Lung microvascular endothelial cell (primary cell): ENCODE measurements at places on chromosomes 4 and X. TPM values are rescaled to one million over a fixed set of nuclear protein-coding genes. Genes with fewer than 3 reads are reported as not detected.
A peak's percentile ranks its signal among the peaks of the same experiment; 100 is the strongest.

DNA sequence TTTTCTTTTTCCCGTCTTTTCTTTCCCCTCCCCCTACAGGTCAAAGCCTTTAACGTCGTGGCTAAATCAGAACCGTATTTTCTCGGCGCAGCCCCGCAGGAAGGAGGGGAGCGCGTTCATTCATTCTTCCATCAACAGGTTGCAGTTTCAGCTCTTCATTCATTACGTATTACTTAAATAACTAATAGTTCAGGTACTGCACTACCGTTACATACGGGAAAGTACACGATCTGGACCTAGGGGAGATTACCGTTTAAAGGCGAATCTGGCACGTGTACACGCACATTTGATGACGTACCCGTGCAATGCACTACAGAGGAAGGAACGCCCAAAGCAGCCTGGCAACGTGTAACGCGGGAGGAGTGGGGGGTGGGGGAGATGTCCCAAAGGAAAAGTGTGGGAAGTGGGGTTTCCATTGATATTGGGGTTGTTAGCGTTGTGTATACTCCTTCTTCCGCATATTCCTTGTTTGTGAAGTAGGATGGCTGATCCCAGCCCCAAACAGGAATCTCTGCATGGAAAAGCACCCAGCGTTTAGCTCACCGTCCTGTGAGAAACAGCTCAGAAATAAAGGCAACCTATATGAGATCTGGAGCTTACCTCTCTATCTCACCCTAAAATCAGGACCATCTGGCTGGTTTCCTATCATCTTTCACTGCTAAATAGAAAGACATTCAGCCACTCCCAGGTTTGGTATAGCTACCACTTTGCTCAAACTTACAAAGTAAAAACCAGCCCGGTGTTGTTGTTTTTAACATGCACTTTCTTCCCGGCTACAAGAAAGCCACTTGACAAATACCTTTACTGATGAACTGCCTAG, 585 bp upstream of the SEC24D start:
- DNase-seq: peak; percentile 70

- no peak for DNase-seq
These were observed 12.5 kb downstream of the OGT start for GRCh38 chrX:71545364-71545763.

GRCh38 chr4:22203711-22204011, 255.1 kb upstream of the KCNIP4 start:
- no peak for DNase-seq

DNA sequence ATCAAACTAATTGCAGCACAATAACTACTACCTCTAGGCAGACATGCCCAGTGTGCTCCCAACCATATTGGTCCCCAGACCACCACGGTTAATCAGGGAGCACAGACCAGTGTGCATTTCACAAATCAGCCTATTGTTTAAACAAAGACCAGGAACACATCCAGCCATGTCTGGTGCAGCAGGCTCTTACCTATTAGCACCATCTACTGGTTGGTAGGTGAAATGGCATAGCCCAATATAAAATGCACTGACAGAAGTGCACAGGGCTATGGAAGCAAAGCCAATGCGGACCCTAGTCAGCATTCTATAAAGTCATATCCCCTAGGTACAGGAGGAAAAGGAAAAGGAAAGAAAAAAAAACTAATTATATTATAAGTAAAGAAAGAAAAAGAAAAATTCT, 15.5 kb upstream of the CYLC1 start:
- DNase-seq: peak; percentile 55

- DNase-seq: no peak
These were observed 35.9 kb downstream of the WDR1 start for GRCh38 chr4:10080589-10081217.

- no peak for DNase-seq
These were observed 125.8 kb downstream of the HMX1 start for GRCh38 chr4:8745826-8746225.

GRCh38 chrX:30270639-30271038, 23.7 kb downstream of the MAGEB1 start:
- DNase-seq: no peak

The SLIT2 gene
- 0.40 and 0.44 TPM in 2 replicates for total RNA-seq

- DNase-seq: no peak
These were observed 15.1 kb upstream of the INTS6L start for GRCh38 chrX:135505351-135505750.

The UGT2B11 gene
- total RNA-seq: not detected in 2 replicates

The NEIL3 gene
- 1.2 and 2.4 TPM in 2 replicates for total RNA-seq

The GAGE1 gene
- total RNA-seq: not detected in 2 replicates

The NXF2 gene
- total RNA-seq: not detected in 2 replicates

DNA sequence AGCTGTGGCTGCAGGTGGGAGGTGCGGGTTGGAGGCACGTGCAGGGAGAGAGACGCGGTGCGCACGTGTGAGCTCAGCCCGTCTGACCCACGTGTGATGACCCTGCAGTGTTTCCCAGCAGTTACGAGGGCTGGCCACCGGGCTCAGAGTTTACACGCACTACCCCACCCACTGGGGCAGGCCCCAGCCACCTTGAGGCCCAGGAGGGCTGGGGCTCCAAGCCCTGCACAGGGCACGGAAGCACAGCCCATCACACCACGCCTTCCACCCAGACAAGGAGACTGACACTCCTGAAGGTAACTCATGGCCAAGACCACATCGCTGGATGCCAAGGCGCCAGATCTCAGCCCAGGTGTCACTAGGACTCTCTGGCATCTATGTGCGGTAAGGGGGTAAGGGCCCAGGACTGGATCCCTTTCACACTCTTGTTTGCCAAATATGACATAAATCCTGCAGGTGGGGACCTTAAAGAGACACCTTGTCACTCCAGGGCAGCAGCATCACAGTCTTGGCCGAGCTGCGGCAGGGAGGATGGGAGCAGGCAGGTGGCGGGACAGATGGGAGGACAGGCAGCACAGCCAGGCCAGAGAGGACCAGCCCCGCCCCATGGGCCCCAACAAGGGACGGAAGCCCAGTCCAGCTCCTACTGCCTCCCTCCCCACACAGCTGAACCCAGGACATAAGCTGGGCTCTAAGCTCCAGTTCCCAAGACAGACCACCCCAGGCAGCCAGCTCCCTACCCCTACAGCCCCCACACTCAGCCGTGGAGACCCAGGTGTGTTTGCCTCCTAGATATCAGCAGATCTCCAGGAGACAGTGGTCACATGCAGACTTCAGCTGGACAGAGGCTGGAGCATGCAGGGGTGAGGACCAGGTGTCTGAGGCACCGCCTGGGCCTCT, 56.8 kb downstream of the ZFYVE28 start:
- no peak for DNase-seq

The MAGEA6 gene
- not detected in 2 replicates for total RNA-seq

The ANXA10 gene
- total RNA-seq: 0.99 TPM in 1 of 2 replicates, not detected in the other

GRCh38 chr4:111991797-111992196, 153.5 kb upstream of the FAM241A start:
- no peak for DNase-seq

GRCh38 chrX:93422693-93423092, 250.7 kb downstream of the NAP1L3 start:
- peak; percentile 48 for DNase-seq

DNA sequence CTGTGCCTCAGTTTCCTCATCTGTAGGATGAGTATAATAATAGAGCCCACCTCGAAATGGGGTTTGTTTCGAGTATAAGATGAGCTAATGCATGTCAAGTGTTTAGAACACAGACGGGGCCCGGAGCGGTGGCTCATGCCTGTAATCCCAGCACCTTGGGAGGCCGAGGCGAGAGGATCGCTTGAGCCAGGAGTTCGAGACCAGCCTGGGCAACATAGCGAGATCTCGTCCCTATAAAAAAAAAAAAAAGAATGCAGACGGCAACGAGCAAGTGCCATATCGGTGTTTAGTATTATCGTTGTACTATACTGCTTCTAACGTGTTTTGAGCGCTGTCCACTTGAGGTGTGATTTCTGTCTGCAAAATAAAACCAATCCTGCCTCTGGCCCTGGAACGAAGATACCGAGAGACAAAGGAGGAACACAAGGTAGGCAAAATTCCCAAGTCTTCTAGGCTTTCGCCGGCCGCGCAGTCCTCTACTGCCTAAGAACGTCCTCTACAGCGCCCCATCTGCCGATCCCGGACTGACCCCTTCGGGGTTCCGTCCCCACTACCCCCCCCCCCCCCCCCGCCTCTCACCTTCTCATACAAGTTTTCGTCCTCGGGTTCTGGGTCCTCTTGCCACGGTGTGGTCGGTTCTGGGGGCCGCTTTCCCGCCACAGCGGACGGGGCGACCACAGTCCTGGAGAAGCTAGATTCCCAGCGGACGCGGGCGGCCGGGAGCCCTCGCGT, 442 bp downstream of the NDUFB11 start:
- DNase-seq: peak; percentile 51

DNA sequence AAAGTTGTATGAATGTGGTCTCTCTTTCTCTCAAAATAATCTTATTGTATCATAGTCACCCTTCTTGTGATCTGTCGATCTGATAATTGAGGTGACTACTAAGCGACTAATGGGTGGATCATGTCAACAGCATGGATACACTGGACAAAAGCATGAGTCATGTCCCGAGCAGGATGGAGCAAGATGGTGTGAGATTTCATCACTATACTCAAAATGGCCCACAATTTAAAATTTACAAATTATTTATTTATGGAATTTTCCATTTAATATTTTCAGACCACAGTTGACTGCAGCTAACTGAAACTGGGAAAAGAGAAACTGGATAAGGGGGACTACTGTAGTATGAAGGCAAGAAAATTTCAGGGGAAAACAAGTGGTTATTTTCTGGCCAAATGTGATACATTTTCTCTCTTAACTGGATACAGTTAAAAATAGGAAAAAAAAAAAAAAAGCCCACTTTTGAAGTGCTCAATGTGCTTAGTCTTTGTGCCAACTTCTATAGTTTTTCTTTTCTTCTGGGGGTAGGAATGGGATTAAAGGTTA, 25.3 kb downstream of the FAM241A start:
- DNase-seq: peak; percentile 86

GRCh38 chr4:7324651-7325121, 110.0 kb downstream of the PSAPL1 start:
- no peak for DNase-seq

GRCh38 chr4:85895755-85896154, 420.8 kb downstream of the ARHGAP24 start:
- no peak for DNase-seq

The CWH43 gene
- not detected in 2 replicates for total RNA-seq

DNA sequence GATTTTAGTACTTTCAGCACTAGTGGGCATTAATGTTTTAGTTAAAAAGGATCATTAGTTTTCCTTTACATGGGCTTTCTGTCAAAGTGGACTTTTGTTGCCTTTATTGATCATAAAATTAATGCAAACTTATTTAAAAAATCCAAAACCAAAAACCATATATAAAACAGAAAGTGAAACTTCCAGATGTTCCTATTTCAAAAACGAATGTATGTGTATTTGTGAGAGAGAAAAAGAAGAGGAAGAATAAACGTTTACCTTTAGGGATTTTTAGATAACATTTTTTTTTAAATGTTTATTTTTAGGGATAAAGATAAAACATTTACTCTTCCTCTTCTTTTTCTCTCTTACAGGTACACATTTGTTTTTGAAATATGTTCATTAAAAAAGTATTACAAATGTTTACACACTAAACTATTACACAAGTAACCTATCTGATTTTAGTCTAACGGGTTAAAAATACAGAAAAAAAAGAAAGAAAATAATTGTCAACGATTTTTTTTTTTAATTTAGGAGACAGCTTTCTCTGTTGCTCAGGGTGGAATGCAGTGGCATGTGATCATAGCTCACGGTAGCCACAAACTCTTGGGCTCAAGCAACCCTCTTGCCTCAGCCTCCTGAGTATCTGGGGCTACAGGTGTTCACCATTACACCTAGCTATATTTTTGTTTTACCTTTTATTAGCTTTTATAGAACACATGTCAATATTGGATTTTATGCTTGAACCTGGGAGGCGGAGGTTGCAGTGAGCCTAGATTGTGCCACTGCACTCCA, 16.8 kb upstream of the COX18 start:
- DNase-seq: no peak

- no peak for DNase-seq
These were observed 49.9 kb upstream of the ADAD1 start for GRCh38 chr4:122328893-122329292.

GRCh38 chr4:75940692-75941253, at the start of gene NAAA:
TSS of gene NAAA (minus strand) at chr4:75941013. CDS start at chr4:75940949, 64 bp downstream.
- DNase-seq: peak; percentile 83

The MAOA gene
- total RNA-seq: 114 and 125 TPM in 2 replicates

DNA sequence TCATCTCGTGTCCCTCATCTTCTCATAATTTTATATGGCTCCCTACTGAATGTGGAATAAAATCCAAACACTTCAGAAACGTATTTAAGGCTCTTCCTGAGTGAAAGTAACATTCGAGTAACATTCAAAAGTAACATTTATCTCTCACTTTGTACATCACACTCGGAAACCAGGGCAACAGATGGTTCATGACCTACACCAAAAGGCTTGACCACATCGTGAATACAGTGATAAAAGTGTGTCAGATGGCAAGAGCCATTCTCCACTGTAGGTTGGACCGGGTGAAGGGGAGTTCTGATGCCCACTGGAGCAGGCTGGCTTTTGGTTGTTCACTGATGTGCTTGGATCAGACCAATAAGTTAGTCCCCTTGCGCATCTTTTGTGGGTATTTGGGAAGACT, 5.6 kb upstream of the LIMCH1 start:
- peak; percentile 87 for DNase-seq

The DRP2 gene
- 0.22 TPM in 1 of 2 replicates, not detected in the other for total RNA-seq

The UGT2B10 gene
- total RNA-seq: not detected in 2 replicates

DNA sequence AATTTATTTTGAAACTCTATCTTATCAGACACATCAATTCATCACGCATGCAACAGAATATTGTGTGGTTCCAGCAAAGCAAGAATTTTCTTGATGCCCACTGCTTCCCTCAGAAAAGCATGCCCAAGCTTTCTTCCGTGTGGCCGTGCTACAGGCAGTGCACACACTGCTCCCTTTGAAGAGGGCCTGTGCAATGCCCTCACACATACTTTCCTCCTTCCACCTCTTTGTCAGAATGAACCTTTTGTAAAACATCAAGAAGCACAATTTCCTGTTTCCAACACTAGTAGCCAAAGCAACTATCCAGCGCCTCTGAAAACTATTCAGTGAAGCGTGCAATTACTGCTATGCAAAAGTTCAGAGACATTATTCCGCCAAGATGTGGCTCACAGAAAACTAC, 201.7 kb downstream of the NLGN4X start:
- DNase-seq: no peak

The PROM1 gene
- total RNA-seq: under 0.01 TPM in 1 of 2 replicates, not detected in the other

- DNase-seq: peak; percentile 88
These were observed 18.4 kb downstream of the SMARCA5 start for GRCh38 chr4:143531788-143532491.

The GRIA3 gene
- not detected in 2 replicates for total RNA-seq

- DNase-seq: no peak
These were observed 244.8 kb upstream of the NEIL3 start for GRCh38 chr4:177064729-177065394.

GRCh38 chr4:15690020-15690809, 8.6 kb downstream of the FAM200B start:
- DNase-seq: peak; percentile 94

The USP38 gene
- 13.3 and 22.4 TPM in 2 replicates for total RNA-seq

The TMEM271 gene
- not detected in 2 replicates for total RNA-seq

The PDZD4 gene
- 0.22 and 0.60 TPM in 2 replicates for total RNA-seq
